Urothelium cell line (cell line): ENCODE measurements at places on chromosomes 12 and 14.
A peak's percentile ranks its signal among the peaks of the same experiment; 100 is the strongest.

- DNase-seq, result no peak
Observed at GRCh38 chr14:64195199-64195598, 99.0 kb downstream of the ESR2 start.

- no peak for DNase-seq
Observed at GRCh38 chr12:24898606-24899005, 50.3 kb downstream of the BCAT1 start.

- no peak for DNase-seq
Observed at GRCh38 chr12:6786416-6787094, 2.8 kb upstream of the CD4 start.

- no peak for DNase-seq
Observed at GRCh38 chr14:93803408-93804318, 15.4 kb upstream of the PRIMA1 start.

GRCh38 chr12:68163560-68164081 lies 4.1 kb upstream of the IFNG start:
- DNase-seq, result no peak

DNA sequence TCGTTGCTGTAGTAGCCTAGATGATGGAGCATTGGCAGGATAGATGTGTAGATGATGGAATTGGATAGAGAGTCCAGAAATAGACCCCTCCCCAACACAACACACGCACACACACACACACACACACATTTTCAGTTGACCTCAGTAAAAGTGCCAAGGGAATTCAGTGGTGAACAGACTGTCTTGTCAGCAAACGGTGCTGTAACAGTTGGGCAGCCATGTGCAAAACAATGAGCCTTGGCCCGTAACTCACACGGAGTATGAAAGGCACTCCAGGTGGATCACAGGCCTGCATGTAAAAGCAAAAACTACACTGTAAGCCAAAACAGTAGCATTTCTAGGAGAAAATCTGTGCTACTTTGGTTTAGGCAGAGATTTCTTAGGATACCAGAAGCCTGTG lies 87.8 kb downstream of the DDX51 start:
- no peak for DNase-seq

- DNase-seq, result no peak
Observed at GRCh38 chr14:23127861-23128260, 8.8 kb upstream of the CEBPE start.

- no peak for DNase-seq
Observed at GRCh38 chr12:102977945-102978706, 20.7 kb downstream of the ASCL1 start.

DNA sequence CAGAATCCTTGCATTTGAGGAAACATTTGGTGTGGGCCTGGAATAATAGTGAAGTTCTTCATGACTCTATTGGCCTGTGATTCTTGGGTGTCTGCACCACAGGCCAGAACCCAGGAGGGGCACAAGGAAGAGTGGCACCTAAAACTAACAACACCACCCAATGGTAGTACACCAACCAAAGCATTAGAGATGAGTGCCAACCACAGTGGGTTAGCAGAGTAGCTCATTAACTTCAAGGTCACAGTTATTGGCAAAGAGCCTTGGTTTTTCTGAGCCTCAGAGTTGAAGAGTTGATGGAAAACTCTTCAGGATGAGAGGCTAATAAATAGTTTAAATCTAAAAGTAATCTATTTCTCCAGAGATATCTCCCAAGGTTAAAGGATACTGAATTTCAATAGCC lies 57.0 kb downstream of the HELB start:
- no peak for DNase-seq

DNA sequence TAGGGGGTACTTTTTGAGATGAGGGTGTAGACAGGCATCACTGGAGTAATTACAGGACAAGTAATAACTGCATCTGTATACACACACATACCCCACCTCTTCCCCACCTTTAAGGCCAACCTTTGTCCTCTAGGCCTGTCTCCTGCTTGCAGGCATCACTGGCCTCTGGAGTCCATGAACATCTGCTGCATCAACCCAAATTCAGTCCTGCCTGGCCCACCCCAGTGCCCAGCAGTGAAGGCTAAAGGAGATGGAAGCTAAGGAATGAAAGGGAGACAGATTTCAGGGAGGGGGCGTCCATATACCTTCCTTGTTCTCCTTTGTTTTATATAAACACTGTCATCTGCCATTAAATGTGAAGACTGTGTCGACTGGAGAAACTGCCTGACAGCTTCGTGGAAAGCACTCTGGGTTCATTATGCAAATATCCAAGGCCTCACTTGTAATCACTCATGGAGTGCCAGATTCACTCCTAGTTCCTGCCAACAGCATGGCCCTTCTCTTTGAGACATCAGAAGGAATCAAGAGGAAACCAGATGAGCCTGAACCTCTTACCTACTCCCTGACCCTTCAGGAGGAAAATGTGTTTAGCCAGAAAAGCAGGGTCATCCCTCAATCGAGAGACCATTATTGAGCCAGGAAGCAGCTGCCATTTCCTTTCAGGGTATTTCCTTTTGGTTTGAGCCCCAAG lies 64.4 kb downstream of the SERPINA3 start:
- DNase-seq, result no peak

GRCh38 chr12:107330831-107331431 lies 237.6 kb upstream of the CRY1 start:
- no peak for DNase-seq

- DNase-seq, result peak; percentile 61
Observed at GRCh38 chr14:102594514-102595175, 2.2 kb downstream of the RCOR1 start.

DNA sequence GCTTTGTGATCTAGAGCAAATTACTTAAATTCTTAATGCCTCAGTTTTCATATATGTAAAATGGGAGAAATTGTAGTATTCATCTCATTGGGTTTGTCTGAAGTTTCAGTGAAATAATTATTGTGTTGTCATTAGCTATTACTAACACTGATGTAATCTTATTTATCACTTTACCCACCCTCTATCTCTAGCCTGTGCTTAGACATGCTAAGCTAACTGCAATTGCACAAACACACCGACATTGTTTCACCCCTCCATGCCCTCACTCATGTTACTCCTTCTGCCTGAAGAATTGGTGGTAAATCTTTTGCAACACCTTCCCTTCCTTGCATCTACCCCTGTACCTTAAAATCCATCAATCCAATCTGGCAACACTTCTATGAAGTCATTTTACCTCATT lies 241.6 kb downstream of the BCAT1 start:
- DNase-seq, result no peak

GRCh38 chr14:64324461-64324860 lies 30.3 kb upstream of the ESR2 start:
- DNase-seq, result no peak

DNA sequence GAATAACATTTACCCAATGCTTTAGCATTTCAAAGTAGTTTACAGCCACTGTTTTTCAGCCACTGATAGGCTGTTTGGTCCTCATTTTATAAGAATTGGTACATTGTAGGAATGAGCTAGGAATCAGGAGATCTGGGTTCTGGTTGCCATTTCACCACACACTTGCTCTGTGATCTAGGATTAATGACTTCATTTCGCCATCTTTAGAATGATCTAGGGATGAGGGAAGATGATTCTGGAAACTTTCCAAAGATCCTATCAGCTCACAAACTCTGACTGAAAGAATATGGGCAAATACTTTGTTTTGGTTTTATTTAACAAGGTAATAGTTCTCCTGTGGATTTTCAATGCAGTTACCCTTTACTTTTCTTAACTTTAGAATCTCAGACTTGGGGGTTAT lies 155.0 kb downstream of the GCH1 start:
- no peak for DNase-seq
